Aorta (tissue), 5 donors: ENCODE measurements at places on chromosomes 5 and 9. TPM values are rescaled to one million over a fixed set of nuclear protein-coding genes. Genes with fewer than 3 reads are reported as not detected.

- H3K27ac ChIP-seq: no peak overlapping the region
- H3K4me3 ChIP-seq: no peak overlapping the region
Measured at GRCh38 chr5:13731121-13731628, 213.3 kb downstream of the DNAH5 start.

- H3K4me3 ChIP-seq: no peak overlapping the region
- no peaks in the 10 kb centered on the region for H3K36me3 ChIP-seq
- H3K27ac ChIP-seq: no peak overlapping the region
- no peaks in the 10 kb centered on the region for H3K27me3 ChIP-seq
- no peak for DNase-seq
Measured at GRCh38 chr5:107389775-107390148, 281.0 kb downstream of the EFNA5 start.

DNA sequence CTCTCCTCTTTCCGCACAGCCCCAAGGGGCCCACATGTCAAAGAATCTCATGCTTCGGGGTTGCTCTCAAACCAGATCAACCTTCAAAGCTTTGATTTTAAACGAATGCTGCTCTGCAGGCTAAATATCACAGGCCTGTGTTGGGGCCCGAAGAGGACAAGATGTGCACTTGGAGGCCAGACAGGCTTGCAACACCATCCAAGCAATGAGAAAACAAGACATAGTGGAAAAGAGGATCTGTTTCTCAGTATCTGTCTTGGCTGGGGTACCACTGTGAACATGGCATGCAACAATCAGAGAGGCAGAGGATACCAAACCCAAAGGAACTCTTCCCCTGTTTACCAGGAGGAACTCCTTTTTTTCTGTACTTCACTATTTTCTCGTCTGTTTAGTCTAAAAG, 321.8 kb downstream of the SLIT3 start:
- no peaks in the 10 kb centered on the region for H3K4me1 ChIP-seq
- no peaks in the 10 kb centered on the region for H3K27me3 ChIP-seq
- no peak overlapping the region for H3K27ac ChIP-seq
- H3K36me3 ChIP-seq: no peaks in the 10 kb centered on the region
- no peak for DNase-seq
- H3K4me3 ChIP-seq: no peak overlapping the region

DNA sequence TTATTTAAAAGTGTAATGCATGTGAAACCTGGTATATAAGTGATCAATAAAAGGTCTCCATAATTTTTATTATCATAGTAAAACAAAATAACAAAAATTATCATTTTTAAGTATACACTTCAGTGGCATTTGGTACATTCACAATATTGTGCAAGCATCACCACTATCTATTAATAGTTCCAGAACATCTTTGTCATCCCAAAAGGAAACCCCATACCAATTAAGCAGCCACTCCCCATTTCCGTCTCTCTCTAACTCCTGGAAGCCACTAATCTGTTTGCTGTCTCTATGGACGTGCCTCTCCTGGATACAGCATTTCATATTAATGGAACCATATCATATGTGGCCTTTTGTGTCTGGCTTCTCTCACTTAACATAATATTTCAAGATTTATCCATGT, 7.6 kb downstream of the OLFML2A start:
- no peak overlapping the region for H3K27ac ChIP-seq
- H3K4me1 ChIP-seq: no peaks in the 10 kb centered on the region
- H3K4me3 ChIP-seq: no peak overlapping the region
- H3K27me3 ChIP-seq: no peaks in the 10 kb centered on the region

NMUR2 gene
- not detected for total RNA-seq

DNA sequence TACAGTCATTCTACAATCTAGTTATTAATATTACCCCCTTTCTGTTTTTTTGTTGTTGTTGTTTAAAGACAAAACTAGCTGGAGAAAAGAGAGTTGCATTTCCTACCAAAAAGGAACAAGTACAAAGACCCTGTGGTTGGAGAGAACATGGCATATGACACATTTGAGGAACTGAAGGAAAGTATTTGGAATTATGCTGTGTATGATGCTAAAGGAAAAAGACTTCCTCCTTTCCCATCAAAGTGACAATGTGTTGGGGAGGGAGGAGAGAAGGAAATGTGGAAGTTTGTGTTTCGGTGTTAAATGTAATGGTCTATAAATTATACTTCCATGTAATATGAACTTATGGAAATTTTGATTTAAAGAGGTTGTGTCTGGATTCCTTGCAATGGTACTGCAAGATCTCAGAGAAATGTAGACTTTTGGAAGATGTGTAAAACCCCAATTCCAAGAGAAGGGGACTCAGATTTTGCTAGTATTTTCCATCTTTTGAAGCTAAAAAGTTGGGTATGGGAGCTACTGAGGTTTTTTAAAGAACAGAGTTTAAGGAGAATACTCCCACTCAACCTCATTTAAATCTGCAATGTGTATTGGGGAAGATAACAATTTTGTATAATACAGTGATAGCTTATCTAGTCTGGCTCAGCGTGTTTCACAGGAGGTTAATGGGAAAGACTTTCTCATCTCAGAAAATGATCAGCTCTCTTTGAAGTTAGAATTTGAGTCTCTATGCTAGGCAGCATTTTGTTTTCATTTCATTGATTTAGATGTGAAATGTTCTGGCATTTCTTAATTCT, 15.4 kb upstream of the TNFSF8 start:
- H3K36me3 ChIP-seq: no peaks in the 10 kb centered on the region
- no peak overlapping the region for H3K4me3 ChIP-seq
- H3K27ac ChIP-seq: no peak overlapping the region
- H3K27me3 ChIP-seq: no peaks in the 10 kb centered on the region
- no peaks in the 10 kb centered on the region for H3K4me1 ChIP-seq

DNA sequence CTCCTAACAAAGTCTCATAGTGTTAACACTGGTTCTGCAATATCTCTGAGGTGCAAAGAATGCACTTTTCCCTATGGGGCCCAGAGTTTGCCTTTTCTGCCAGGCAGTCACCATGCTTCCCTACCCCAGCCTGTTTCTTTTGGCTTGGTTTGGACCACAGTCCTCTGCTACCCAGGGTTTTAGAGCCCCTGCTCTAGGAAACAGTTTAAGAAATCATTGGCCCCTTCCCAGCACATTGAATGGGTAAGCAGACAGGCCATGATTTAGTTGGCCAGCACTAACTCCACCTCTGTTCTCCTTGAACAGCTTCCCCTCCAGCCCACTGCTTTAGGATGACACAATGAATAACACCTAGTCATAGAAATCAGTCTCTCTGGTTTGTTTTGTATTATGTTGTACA, 73.2 kb downstream of the UBAP1 start:
- H3K4me3 ChIP-seq: no peak overlapping the region
- no peak for DNase-seq
- peaks cover 3% of the 10 kb centered on the region for H3K4me1 ChIP-seq
- no peaks in the 10 kb centered on the region for H3K36me3 ChIP-seq

ADAMTS19 gene
- total RNA-seq: 0.42 TPM

SLC34A3 gene
- not detected for total RNA-seq
